Activated naive CD8-positive, alpha-beta T cell treated with anti-CD3 and anti-CD28 coated beads, Interleukin-2, amount 50 U/mL, for 24 hours (primary cell): ENCODE measurements at places on chromosomes 6 and 20.
A peak's percentile ranks its signal among the peaks of the same experiment; 100 is the strongest.

GRCh38 chr20:41407607-41408006 lies 41.0 kb upstream of the EMILIN3 start:
- peaks cover 14% of the 10 kb centered on the region for H3K4me1 ChIP-seq
- H3K4me3 ChIP-seq: no peak overlapping the region
- no peaks in the 10 kb centered on the region for H3K27me3 ChIP-seq
- peaks cover 16% of the 10 kb centered on the region for H3K36me3 ChIP-seq
- DNase-seq: no peak
- no peak overlapping the region for H3K27ac ChIP-seq

DNA sequence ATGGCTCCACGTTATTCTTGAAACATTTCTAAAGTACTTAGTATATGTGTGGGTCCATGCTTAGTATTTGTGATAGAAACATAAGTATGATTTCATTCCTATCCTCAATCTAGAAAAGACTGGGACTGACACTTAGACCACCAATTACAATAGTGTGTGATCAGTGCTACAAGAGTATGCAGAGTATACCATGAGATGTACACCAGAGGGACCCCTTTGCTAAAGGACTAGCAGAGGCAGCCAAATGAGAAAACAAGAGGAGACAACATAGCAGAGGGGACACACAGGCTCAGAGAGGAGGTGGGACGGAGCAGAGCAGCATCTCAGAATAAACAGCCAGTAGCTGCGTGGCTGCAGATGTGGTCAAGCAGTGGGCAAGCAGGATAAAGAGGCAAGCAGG lies 21.0 kb downstream of the RMND1 start:
- no peaks in the 10 kb centered on the region for H3K27me3 ChIP-seq
- no peak overlapping the region for H3K27ac ChIP-seq
- H3K4me1 ChIP-seq: no peaks in the 10 kb centered on the region

- H3K36me3 ChIP-seq: no peaks in the 10 kb centered on the region
- no peaks in the 10 kb centered on the region for H3K27me3 ChIP-seq
- H3K27ac ChIP-seq: no peak overlapping the region
- no peak overlapping the region for H3K4me3 ChIP-seq
These were observed 12.6 kb upstream of the ADA start for GRCh38 chr20:44664131-44664530.

DNA sequence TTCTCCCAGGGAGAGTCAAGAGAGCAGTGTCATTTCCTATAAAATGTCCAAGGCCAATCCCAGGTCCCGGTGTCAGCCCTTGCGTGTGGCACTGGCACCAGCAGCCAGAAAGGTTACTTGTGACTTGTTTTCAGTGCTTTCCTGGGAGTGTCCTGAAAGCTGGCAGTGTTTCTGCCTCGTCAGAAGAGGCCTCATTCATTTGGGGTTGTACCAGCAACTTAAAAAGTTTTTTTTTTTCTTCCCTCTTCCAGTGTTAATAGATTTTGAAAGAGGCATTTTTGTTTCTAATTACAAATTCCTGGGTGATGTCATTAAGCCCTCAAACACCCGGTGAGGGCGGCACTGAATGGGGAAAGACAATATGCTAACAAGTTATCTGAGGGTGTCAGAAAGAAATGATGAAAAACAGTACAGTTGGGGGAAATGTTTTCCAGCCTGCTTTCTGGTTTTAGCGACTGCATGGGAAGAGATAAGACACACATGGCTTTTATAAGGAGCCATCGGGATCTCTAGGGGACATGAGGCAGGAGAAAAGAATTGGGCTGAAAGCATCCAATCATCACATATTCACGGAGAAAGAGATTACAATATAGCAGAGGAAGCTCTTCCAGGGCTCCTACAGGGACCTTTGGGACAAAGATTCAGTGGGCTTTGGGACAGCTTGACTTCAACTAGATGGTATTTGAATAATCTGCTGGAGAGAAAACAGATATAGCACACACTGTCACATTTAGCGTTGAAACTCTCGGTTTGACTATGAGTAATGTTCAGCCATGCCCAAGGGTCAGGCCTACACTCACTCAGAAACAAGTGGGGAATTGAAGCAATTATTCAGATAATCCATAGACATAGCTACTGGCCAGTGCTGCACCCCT lies 153.0 kb downstream of the BCAS1 start:
- H3K4me1 ChIP-seq: peaks cover 62% of the 10 kb centered on the region
- H3K27me3 ChIP-seq: no peaks in the 10 kb centered on the region
- peak overlapping the region; percentile 82 for H3K27ac ChIP-seq
- H3K4me3 ChIP-seq: no peak overlapping the region
- H3K36me3 ChIP-seq: no peaks in the 10 kb centered on the region

GRCh38 chr6:13175759-13176158 lies 152.6 kb downstream of the TBC1D7 start:
- H3K36me3 ChIP-seq: no peaks in the 10 kb centered on the region
- H3K4me1 ChIP-seq: peaks cover 3% of the 10 kb centered on the region
- DNase-seq: no peak
- H3K27me3 ChIP-seq: peaks cover 2% of the 10 kb centered on the region

DNA sequence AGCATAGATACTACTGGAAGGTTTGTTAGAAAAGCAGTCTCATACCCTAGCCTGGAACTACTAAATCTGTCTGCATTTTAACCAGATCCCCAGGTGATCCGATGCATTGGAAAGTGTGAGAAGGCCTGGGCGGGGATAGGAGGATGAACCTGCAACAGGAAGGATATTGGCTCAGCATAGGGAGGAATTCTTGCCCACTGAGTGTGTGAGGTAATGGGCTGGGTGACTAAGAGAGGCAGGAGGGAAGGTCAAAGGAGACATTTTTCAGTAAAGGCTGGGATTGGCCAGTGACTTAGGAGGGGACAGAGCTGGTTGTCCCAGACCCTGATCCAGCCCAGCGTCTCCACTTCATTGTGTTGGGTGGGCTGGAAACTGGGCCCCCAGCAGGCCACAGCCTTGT lies 191.0 kb upstream of the LRFN2 start:
- no peak for DNase-seq
- H3K36me3 ChIP-seq: no peaks in the 10 kb centered on the region
- no peak overlapping the region for H3K27ac ChIP-seq
- peaks cover 2% of the 10 kb centered on the region for H3K27me3 ChIP-seq
- no peak overlapping the region for H3K4me3 ChIP-seq

DNA sequence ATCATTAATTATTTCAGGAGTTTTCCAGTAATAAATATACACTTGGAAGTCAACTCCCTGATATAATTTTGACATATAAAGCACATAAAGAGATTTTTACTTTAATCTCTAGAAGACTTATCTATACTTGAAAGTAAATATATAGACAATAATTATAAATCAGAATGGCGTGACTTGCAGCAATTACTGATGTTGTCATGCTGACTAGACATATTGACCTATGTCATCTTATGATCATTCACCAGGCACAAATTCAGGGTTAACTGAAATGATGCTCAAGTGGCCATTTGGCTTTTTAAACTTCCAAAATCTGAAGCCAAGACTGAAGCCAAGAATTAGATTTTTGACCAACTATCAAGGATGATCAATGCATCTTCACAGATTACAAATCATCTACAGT lies 192.2 kb downstream of the MCHR2 start:
- no peak overlapping the region for H3K4me3 ChIP-seq
- no peaks in the 10 kb centered on the region for H3K36me3 ChIP-seq
- no peak for DNase-seq
- H3K27me3 ChIP-seq: peaks cover 10% of the 10 kb centered on the region
- no peak overlapping the region for H3K27ac ChIP-seq

- H3K4me1 ChIP-seq: no peaks in the 10 kb centered on the region
- H3K27me3 ChIP-seq: no peaks in the 10 kb centered on the region
- no peak overlapping the region for H3K4me3 ChIP-seq
- no peak overlapping the region for H3K27ac ChIP-seq
These were observed 208.2 kb downstream of the THBS2 start for GRCh38 chr6:169045486-169045885.

DNA sequence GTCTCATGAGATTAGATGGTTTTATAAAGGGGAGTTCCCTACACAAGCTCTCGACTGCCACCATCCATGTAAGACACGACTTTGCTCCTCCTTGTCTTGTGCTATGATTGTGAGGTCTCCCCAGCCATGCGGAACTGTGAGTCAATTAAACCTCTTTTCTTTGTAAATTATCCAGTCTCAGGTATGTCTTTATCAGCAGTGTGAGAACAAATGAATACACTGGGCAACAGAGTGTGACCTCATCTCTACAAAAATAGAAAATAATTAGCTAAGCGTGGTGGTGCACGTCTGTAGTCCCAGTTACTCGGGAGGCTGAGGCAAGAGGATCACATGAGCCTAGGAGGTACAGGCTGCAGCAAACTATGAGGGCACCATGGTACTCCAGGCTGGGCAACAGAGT lies 51.3 kb downstream of the MDN1 start:
- DNase-seq: no peak
- no peak overlapping the region for H3K27ac ChIP-seq
- H3K4me3 ChIP-seq: no peak overlapping the region

DNA sequence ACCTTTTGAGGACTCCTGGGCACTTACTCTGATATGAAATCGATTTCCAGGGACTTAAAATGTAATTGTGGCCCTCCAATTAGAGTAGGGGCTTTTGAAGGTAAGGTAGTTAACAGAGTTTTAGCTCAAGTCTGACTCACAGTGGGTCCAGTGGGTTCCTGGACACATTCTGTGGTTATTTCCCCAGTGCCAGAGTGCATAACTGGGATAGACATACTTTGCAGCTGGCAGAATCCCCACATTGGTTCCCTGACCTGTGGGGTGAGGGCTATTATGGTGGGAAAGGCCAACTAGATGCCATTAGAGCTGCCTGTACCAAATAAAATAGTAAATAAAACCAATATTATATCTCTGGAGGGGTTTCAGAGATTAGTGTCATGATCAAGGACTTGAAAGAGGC lies 243.8 kb upstream of the EPHA7 start:
- H3K4me1 ChIP-seq: no peaks in the 10 kb centered on the region
- no peak for DNase-seq
- H3K27me3 ChIP-seq: no peaks in the 10 kb centered on the region
- no peak overlapping the region for H3K27ac ChIP-seq

DNA sequence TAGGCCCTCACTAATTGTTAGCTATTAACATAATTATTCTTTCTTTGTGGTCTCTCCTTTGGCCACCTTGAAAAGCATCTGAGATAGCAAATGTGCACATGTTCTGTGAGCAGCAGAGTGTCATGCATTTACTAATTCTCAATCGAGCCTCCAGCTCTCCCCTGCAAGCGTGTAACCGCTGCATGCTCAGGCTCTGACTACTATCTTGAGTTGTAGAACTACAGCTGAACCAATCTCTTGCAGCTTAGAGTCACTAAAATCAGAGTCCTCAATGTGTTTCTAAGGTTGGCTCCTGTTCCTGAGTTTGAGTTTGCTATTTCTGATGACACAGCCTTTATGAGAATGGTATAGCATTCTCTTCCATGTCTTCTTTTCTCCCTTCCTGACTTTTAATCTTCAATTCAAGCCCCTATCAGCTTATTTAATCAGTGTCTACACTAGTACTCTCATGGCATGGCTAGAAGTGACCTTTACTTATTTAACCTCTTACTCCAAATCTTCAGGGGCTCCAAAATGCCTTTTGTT lies 65.5 kb downstream of the PPP1R3G start:
- H3K27ac ChIP-seq: no peak overlapping the region
- H3K27me3 ChIP-seq: no peaks in the 10 kb centered on the region
- no peak overlapping the region for H3K4me3 ChIP-seq
- H3K36me3 ChIP-seq: no peaks in the 10 kb centered on the region
- no peaks in the 10 kb centered on the region for H3K4me1 ChIP-seq

DNA sequence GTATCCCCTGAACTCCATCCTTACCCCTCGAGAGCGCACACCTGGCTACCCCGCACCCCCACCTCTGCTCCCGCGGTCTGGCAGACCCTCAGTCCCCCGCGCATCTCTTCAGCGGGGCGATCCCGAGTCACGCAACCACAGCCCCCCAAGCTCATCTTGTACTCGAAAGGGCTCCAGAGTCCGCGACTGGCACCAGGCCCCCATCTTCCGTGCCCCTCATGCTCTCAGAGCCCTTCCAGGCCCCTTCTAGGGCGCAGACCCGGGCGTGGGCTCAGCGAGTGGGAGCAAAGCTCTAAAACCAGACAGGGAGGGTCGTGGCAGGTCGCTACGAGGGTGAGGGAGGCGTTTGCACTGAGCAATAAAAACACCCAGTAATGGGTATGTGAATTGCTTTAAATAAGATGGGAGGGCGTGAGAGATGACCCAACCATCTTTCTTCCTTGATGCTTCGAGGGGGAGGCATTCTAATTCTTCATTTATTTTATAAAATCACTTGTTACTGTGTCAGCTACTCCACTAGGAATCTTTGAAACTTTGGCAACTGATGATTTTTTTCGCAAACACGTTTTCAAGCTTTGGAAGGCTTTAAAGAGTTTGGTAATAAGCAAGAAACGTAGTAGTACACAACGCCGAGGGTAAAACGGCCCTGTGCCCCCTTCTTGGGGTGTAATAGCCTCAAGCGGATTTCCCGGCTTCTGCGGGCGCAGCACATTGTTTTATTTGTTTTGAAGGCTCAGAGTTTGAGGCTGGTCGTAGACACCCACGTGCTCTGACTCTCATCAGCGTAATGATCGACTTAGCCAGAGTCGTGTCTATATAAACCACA lies 42.6 kb upstream of the SUPT3H start:
- peaks cover 16% of the 10 kb centered on the region for H3K36me3 ChIP-seq
- peak; percentile 61 for DNase-seq
- peaks cover 21% of the 10 kb centered on the region for H3K27me3 ChIP-seq
- H3K4me3 ChIP-seq: peak overlapping the region; percentile 97
- H3K27ac ChIP-seq: peak overlapping the region; percentile 92

- H3K4me1 ChIP-seq: no peaks in the 10 kb centered on the region
- no peaks in the 10 kb centered on the region for H3K36me3 ChIP-seq
- H3K4me3 ChIP-seq: no peak overlapping the region
- H3K27ac ChIP-seq: no peak overlapping the region
- no peak for DNase-seq
- H3K27me3 ChIP-seq: peaks cover 3% of the 10 kb centered on the region
These were observed 186.2 kb downstream of the ERMARD start for GRCh38 chr6:169937389-169938261.

GRCh38 chr6:54289426-54289825 lies 18.8 kb upstream of the TINAG start:
- H3K27ac ChIP-seq: no peak overlapping the region
- no peaks in the 10 kb centered on the region for H3K36me3 ChIP-seq
- no peaks in the 10 kb centered on the region for H3K27me3 ChIP-seq
- H3K4me1 ChIP-seq: peaks cover 17% of the 10 kb centered on the region
- H3K4me3 ChIP-seq: no peak overlapping the region
- no peak for DNase-seq
